ENCODE measurements at places on chromosomes 7 and 10.

DNA sequence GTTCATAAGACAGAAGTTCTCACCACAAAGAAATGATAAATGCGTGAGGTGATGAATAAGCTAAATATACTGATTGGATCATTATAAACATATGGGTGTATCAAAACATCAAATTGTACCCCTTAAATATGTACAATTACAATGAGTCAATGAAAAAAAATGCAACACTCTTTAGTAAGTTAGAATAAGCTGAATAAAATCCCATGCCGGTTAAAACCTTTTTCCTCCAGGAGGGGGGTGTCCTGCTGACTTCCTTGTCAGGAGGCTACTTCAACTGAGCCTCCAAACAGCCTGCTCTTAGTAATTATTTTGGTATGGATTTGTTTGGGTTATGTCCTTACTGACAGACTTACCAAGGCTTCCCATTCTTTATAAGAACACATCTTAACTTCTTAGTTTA, 649.1 kb downstream of the INHBA start:
- DNase-seq = no peak

DNA sequence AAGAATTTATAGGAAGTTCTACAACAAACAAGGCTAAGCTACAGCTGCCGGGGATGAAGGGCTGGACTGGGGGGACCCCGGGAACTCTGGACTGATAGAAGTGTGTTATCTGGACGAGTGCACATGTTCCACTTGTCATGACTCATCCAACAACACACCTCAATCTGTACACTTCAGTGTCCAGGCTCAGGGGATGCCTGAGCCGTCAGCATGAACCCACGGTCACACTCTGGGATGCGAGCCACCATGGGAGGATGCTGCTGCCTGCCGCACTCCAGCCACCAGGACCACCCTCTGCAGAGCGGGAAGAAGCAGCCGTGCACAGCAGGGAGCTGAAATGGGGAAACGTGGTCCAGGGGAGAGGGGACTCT, 67.5 kb downstream of the MAD1L1 start:
- DNase-seq = no peak

DNA sequence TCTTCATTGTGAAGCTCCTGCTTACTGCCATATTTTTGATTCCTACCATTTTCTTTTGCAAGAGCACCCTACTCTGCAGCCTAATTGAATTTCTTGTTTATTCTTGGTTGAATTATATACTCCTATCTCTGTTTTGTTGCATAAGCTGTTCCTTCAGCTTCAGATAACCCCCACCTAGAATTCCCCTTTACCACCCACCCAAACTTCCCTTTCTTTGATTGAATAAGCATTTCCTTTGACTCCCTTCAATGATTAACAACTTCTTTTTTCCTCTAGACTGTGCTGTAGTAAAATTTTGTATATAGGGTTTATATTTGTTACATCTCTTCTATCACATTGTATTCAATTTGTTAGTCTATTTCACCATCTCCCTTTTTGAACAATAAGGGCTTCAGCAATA, 168.1 kb downstream of the GPR37 start:
- no peak for DNase-seq

GRCh38 chr10:34835908-34836508, 20.9 kb upstream of the PARD3 start:
- DNase-seq = no peak

DNA sequence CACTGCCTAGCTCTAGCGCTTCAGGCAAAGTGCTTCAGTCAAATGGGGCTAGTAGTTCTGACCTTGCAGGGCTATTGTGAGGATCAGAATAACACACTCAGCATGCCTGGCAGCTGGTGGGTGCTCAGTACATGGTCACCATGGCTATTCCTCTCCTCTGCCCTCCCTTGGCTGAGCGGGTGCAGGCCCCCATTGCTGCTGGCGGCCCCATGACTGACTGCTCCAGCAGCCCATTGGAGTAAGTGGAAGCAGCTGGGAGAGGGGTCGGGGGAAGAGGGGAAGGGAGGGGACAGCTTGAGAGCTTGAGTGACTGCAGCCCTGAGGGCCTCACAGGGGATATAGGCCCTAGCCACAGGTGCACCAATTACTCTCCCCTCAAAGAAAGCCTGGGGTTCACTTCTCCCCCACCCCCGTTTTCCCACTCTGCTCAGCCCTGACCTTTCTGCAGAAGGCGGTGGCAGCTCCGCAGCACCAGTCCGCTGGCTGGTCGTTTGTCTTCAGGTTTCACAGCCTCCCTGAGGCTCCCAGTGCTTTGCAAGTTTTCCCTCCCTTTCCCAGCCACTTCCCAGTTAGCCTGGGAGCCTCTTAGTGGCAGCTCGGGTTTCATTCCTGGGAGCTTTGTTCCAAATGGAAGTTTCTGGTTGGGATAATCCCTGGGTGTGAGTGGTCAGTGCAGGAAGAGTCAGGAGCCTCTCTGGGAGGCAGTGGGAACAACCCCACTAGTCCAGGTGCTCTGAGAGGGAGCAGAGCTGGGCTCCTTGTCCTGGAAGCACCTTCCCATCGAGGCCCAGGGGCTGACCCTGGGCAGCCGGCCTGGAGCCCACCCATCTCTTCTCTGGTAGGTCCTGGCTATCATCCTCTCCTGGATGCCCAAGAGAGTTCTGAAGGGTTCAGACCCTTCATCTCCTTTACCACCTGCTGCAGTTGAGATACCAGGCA, 16.3 kb downstream of the FGF8 start:
- no peak for DNase-seq

GRCh38 chr7:140059273-140060242, 3.2 kb downstream of the PARP12 start:
- no peak for DNase-seq

Data from CD4-positive, alpha-beta T cell treated with Interleukin-1 beta for 1 hour (primary cell).